ENCODE measurements at places on chromosomes 11 and 22.
A peak's percentile ranks its signal among the peaks of the same experiment; 100 is the strongest.

- DNase-seq: peak; percentile 67
Observed at GRCh38 chr11:73950869-73951710, at the start of gene DNAJB13. Gene DNAJB13, plus strand, starts transcription at chr11:73951026. Its CDS starts 44 bp downstream, at chr11:73951070.

DNA sequence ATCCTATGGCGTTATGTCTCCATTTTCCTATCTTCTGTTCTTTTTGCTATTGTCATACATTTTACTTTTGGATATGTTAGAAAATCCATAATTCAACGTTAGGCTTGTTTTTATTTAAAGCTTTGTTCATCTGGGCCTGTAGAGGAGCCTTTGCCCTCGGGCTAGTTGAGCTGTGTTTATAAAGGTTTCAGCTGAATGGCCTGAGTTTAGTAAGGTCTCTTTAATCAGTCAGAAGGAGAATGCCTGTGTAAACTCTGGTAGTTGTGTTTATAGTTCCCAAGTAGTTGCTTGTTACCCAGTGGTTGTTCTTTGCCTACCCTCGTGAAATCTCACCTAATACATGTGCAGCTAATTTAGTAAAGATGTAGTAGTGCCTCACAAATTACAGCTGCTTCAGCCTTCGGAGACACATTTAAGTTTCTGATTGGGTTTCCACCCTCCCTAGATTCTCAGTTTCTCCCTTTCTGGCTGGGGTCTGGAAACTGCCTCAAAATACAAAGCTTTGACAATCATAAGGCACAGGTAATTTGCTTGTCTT, 33.1 kb downstream of the MTMR3 start:
- DNase-seq: no peak

- no peak for DNase-seq
Observed at GRCh38 chr22:46281866-46282678, 14.3 kb downstream of the TTC38 start.

DNA sequence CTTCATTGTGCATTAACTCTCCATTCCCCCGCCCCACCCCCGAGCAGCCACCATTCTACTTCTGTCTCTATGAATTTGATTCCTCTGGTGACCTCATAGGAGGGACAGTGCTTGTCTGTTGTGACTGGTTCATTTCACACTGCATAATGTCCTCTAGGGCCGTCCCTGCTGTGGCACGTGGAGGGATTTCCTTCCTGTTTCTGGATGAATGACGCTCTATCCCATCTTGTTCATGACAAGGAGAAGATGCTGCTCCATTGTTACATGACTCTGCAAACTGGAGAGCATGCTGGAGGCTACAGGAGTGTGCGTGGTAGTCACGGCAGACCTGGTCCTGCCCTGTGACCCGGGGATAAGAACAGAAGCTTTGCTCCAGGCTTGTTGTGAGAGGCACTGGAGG, 61.3 kb downstream of the RTL6 start:
- DNase-seq: no peak

DNA sequence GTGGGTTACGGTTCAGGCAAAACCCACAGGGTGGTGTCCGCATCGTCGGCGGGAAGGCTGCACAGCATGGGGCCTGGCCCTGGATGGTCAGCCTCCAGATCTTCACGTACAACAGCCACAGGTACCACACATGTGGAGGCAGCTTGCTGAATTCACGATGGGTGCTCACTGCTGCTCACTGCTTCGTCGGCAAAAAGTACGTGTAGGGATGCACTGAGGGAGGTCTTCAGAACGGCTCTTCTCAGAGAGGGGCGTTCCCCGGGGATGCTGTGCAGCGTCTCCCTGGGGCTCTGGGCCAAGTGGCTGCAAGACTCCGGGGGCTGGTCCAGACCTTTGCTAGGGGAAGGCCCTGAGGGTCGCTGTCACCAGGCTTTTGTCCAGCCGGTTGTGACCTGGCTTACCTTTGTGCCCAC, 1.3 kb downstream of the ACR start:
- DNase-seq: no peak

- DNase-seq: no peak
Observed at GRCh38 chr11:113884361-113884836, 9.0 kb upstream of the USP28 start.

GRCh38 chr22:36287881-36288515, 35.1 kb downstream of the APOL1 start:
- no peak for DNase-seq
